Activated CD8-positive, alpha-beta memory T cell treated with anti-CD3 and anti-CD28 coated beads, Interleukin-2, amount 50 U/mL, for 48 hours (primary cell): ENCODE measurements at places on chromosomes 11 and 22.
A peak's percentile ranks its signal among the peaks of the same experiment; 100 is the strongest.

- no peak for DNase-seq
Observed at GRCh38 chr11:65214212-65214845, 32.6 kb downstream of the CAPN1 start.

DNA sequence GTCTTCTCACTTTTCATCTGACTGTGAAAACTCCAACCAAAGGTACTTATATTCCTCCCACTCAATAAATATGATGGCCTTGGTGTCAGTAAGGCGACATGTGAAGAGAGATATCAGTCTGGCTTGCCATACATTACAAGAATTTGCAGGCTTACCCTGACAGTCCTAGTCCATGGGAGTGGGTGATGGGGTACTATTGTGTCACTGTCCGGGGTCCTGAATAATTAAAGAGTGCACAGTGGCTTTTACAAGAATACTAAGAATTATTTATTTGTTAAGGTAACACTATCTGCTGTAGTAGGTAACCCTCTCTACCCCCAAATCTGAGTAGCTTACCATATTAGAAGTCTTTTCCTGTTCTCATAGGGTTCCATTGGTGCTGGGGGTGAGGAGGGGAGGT lies 23.1 kb upstream of the IZUMO1R start:
- DNase-seq: no peak

DNA sequence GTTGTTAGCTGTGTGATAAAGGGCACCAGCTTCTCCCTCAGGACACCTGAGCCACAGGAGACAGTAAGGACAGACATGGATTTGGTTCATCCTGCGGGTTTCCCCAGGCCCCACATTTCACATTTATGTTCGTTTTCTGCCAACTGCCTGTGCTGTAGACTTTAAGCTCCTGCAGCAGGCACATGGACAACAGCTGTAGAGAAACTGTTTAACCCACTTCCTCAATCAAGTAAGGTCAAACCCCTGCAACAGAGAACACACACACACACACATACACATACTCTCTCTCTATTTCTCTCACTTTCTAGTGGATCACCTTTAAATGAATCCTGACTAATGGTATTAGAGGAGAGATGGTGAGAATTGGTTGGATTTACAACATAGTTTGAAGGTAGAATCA lies 90.7 kb downstream of the C11orf87 start:
- no peak for DNase-seq

DNA sequence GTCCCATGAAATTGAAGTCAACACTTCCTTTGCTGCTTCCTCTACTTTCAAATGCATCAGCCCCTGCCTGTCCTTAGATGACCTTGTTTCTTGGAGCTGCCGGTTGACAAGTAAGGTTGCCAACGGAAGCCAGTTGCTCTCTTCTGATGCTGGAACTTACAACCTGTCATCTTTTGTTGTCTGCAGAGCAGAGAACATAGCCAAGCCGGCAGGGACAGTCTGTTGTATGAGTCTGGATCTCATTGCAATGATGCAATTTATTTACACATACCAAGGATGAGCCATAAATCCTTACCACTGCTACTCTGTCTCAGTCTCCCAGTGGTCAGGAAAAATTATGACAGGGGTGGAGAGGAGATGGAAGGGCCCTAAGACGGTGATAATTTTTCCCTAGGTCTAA lies 151.4 kb downstream of the BLID start:
- no peak for DNase-seq

DNA sequence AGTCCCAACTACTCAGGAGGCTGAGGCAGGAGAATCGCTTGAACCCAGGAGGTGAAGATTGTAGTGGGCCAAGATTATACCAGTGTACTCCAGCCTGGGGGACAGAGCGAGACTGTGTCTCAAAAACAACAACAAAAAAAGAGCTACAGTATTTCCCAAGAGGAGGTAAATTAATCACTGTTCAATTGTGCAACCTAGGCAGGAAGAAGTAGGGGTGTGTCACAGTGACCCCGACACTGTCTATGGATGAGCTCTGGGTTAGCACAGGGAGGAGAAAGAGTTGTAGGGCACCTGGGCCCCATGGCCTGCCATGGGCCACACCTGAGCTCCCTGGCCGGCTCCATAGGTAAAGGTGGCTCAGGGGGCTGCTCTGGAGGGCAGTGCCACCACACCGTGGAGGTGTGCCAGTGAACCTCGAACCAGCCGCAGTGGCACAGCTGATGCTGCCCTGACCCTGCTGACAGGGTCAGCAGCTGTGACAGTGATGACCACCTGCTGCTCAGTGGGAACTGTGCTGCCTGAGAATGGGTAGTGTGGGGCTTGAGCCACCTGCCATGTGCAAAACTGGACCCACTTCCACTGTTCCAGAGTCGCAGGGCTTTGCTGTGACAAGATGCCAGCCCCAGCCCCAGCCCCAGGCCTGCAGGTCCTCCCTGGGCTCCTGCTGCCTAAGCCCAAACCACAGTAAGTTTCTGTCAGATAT lies 84.0 kb upstream of the PITPNB start:
- DNase-seq: no peak

- peak; percentile 40 for DNase-seq
Observed at GRCh38 chr22:22944268-22944985, 56.8 kb downstream of the IGLL5 start.

DNA sequence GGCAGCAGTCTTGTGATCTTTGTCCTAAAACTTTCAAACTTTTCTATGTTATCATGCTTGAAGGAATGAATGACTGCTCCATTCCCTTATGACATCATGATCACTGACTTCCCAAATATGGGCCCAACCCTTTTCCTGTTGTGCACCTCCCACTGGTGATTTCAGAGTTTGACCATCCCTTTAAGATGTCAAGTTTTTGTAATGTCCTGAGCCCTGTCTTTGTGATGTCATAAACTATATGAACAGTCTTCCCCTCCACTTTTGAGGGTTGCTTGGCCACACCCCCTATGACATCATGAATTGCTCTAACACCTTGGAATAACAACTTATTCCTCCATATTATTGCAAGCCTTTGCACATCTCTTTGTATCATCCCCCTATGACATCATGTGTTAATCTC lies 16.5 kb upstream of the NUCB2 start:
- no peak for DNase-seq

DNA sequence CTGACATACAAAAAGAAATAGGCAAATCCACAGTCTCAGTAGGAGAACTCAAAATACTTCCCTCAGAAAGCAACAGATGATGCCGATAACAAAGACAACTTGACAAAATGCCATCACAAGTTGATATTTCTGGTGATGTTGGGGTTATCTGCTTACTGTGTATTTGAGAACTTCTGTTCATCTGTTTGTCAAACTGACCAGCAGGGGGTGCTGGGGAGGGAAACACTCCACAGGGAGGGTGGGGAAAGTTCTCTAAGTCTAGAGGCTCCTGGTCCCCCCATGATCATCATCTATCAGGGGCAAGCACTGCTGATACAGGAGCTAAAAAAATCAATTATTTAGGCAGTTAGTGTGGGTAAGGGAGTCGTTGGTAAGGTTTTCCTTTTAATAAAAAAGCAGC lies 19.2 kb downstream of the GLYATL1 start:
- peak; percentile 61 for DNase-seq

- DNase-seq: no peak
Observed at GRCh38 chr11:61194981-61195695, 8.2 kb upstream of the PGA3 start.

GRCh38 chr11:567011-567628 lies 6.3 kb downstream of the RASSF7 start:
- no peak for DNase-seq

DNA sequence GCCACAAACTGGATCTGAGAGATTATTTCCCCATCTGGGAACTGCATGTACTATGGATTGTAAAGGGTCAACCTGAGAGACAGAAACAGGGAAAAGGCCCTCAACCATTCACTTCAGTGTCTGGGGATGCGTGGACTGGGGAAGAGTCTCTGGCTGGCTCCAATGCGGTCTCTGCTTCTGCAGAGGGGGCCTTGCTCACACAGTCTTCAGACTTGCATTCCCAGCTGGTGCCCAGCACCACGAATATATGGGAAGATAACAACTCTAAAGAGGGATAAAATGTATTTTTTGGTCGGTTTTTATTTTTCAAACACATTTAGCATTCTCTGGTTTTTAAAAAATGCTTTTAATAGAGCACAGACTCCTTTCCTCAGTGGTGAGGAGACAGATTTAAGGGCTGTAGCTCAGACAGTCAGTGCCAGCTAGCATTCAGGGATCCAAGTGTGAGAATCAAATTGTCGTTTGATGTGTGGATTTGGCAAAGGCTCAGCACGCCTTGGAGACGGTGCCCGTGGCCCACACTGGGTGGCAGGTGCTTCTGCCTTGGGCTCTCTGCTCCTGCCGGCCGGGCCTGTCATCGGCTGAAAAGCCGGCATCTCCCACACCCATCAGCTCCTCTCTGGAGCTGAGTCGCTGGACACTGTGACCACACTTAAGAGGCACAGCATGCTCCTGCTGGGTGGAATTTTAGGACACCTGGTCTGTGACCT lies 8.0 kb upstream of the EFCAB6 start:
- no peak for DNase-seq

- DNase-seq: no peak
Observed at GRCh38 chr11:69797737-69798528, 21.3 kb downstream of the FGF3 start.

GRCh38 chr11:30479899-30480298 lies 106.3 kb downstream of the MPPED2 start:
- DNase-seq: no peak

DNA sequence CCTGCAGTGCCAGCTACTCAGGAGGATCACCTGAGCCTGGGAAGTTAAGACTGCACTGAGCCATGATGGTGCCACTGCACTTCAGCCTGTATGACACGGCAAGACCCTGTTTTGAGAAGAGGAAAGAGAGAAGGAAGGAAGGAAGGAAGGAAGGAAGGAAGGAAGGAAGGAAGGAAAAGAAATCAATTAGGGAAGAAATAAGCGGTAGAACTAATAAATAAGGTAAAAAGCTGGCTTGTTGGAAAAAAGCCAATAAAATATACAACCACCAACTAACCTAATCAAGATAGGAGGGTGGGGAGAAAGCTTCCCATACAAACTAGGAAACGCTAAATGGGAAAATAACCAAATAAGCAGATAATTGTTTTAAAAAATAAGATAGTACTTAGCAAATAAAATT lies 12.3 kb downstream of the A4GALT start:
- no peak for DNase-seq

DNA sequence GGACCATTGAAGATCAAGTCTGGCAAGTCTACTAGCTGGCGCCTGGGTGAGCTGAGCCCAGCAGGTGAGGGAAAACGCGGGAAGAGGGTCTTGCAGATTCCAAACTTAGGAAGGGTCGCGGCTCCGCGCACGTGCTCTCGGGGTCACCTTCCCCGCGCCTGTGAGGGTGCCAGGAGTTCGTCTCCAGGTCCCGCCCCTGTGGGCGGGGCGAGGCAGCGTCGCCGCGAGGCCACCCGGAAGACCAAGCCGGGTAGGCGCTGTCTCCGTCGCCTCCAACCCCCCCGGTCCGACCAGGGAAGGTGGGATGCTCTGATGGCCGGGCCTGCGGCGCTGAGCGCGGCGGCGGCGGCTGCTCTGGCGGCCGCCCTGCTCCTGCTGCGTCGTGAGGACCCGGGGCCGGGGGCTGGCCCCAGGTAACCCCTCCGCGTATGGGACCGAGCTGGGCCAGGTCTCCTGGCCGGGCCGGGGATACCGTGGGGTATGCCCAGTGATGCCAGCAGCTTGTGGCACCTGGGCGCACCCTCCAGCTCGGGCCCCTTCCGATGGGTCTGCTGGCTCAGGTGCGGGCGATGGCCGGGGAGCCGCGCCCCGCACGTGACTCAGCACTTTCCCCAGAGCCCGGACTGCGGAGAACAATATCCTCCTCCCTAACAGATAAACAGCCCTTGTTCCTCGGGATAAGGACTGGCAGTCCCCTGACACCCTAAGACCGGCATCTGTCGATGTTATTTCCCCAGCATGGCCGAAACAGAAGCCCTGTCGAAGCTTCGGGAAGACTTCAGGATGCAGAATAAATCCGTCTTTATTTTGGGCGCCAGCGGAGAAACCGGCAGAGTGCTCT lies at the start of gene HTATIP2:
HTATIP2 (plus strand) TSS at position 215 of the 841 bp plus-strand sequence; CDS start at position 739, 524 bp downstream.
- DNase-seq: peak; percentile 85

GRCh38 chr11:12666915-12667314 lies 7.3 kb upstream of the TEAD1 start:
- no peak for DNase-seq

- DNase-seq: no peak
Observed at GRCh38 chr22:38834215-38834953, 9.4 kb downstream of the NPTXR start.

GRCh38 chr11:65434667-65435410 lies 12.2 kb downstream of the NEAT1 start:
- DNase-seq: peak; percentile 34
